ENCODE measurements at places on chromosomes 16 and 17.

DNA sequence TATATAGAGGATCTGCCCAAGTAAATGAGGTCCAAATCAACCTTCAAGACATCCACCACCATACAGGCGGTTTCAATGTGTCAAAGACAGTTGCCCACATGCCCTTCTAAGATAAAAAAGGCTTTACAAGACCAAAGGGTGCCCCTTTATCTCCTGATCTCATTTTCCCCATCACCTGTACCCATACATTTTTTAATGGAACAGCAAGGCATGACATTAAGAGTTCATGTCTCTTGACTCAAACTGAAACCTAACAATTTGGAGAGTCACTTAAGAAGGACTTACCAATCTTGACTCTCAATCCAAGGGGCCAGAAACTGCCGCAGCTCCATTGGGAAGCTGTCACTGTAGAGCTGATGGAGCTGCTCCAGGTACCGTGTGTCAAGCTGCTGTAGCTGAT, 40.1 kb downstream of the STAT3 start:
- DNase-seq = no peak

DNA sequence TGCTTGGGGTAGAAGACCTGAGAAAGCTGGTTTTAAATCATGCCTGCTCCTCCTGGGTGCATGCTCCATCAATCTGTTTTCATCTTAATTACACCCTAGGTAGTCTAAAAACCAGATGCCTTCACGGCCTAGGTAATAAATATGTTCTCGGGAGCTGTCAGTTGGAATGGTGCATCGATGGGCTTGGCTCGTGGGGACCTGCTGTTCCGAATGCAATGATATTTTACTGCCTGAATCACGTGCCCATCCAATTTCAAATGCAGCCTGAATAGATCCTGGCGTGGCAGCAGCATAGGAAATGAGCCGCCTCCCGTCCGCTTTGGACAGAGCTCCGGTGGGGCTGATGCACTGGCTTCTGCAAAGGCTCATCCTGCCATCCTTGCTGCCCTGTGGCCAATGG, 18.8 kb upstream of the FAAP100 start:
- DNase-seq = no peak

DNA sequence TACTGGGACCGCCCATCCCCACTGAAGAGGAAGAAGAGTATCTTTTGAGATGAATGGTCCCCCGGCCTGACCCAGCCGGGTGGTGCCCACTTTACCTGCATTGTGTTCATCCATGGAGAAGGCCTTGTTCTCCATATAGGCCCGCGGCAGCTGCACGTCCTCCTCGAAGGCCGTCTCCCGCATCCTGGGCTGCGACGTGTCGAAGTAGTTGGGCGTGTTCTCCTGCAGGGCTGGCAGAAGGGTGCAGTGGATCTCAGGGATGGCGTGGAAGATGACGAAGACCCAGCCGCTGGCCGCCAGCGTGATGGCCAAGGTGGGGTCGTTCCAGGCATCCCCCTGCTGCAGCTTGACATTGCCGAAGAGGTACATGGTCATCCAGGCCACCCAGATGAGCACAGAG, 12.9 kb downstream of the GPRC5B start:
- no peak for DNase-seq

DNA sequence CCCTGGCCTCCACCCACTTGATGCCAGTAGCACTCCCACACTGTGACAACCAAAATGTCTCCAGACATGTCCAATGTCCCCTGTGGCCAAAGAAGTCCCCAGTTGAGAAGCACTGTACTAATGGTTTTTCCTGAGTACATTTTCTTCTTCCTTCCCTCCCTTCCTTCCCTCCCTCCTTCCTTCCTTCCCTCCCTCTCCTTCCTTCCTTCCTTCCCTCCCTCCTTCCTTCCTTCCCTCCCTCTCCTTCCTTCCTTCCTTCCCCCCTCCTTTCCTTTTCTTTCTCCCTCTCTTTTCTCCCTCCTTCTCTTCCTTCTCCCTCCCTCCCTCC, 76.7 kb upstream of the CDC42EP4 start:
- DNase-seq = no peak
